Fibroblast of skin of back (primary cell): ENCODE measurements at places on chromosomes 12 and 14.

GRCh38 chr12:95574799-95575452 lies 23.6 kb upstream of the USP44 start:
- peak; percentile 60 for DNase-seq

GRCh38 chr12:46387670-46388069 lies 15.1 kb upstream of the SLC38A2 start:
- DNase-seq: no peak

GRCh38 chr12:121297435-121297991 lies 1.0 kb upstream of the CAMKK2 start:
- DNase-seq: peak; percentile 32

DNA sequence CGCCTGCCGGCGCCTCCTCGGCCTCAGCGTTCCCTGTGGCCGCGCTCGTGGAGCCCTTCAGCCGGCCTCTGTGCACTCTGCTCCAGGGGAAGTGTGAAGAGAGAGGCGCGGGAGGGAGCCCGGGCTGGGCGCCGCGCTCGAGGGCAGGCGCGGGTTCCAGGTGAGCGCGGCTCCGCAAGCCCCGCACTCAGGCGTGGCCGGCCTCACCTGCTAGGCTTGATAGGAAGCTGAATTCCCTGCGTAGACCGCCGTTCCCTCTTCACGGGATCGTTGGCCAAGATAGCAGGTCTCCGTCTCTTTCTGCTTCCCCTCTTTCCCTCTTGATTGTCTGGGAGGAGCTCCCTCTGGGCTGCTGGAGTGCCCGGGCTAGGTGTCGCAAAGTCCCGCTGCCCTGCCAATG lies 89.7 kb downstream of the ASCL4 start:
- DNase-seq: no peak

DNA sequence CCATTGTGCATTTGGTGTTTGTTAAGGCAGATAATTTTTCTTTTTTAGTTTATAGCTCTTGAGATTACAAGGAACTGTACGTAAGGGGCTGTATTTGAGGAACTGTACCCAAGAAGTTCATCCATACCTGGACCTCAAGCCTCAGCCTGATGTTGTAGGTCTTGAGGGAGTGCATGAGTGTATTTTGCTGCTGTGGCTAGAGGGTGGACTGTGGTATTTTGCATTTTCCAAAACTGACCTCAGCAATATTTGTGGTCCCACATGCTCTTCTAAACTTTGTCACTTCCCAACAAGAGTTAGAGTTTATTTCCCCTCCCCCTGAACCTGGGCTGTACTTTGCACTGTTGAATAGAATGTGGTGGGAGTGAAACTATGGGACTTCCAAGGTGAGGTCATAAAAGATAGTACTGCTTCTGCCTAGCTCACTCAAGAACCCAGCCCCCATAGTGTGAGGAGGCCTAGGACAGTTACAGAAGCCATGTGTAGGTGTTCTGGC lies 42.2 kb upstream of the FBXO33 start:
- DNase-seq: no peak

DNA sequence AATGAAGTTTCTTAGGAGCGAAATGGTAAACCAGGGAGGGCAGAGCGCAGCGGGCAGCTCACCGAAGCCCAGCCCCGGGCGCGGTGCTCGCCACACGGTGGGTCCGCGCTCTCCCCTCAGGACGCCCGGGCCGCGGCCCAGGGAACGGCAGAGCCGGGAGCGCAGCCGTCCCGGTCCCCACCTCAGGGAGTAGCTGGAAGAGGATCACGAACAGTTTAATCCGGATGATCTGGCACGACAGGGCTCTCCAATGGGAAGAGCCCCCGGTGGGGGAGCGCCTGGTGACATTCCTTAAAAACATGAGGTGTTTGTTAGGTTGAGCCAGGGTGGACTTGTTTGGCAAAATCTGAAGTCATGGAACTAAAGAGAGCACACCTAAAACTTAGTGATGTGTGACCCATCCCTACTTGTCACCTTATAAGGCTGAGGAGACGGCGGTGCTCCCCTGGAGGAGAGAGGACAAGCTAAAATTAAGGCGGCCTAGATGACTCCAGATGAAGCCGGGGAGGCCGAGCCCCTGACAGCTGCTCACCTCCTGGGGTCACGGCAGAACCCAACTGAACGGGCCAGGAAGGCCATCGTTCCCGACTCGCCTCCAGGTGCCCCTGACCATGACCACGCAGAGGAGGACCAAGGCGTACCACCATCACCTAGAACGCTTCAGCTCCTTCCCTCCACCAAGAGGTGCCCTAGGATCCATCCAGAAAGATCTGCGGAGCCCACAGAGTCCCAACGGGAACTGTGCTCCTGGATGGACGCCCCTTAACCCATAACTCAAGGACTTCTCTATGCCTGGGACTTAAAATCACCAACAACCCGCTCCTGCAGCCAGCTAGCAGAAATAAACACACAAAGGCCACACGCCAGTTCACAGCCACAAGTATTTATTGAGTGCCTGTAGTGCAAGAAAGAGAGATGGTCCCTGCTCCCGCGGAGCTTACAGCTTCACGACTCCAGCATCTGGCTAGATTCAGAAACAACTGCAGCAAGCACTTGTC lies 866 bp upstream of the PITPNM2 start:
- peak; percentile 24 for DNase-seq

- peak; percentile 57 for DNase-seq
Measured at GRCh38 chr14:73786636-73787485, 64.8 kb upstream of the PTGR2 start.

GRCh38 chr14:102164241-102164641 lies 24.5 kb downstream of the WDR20 start:
- DNase-seq: peak; percentile 13

GRCh38 chr14:79598339-79598738 lies 613.0 kb downstream of the DIO2 start:
- peak; percentile 50 for DNase-seq

DNA sequence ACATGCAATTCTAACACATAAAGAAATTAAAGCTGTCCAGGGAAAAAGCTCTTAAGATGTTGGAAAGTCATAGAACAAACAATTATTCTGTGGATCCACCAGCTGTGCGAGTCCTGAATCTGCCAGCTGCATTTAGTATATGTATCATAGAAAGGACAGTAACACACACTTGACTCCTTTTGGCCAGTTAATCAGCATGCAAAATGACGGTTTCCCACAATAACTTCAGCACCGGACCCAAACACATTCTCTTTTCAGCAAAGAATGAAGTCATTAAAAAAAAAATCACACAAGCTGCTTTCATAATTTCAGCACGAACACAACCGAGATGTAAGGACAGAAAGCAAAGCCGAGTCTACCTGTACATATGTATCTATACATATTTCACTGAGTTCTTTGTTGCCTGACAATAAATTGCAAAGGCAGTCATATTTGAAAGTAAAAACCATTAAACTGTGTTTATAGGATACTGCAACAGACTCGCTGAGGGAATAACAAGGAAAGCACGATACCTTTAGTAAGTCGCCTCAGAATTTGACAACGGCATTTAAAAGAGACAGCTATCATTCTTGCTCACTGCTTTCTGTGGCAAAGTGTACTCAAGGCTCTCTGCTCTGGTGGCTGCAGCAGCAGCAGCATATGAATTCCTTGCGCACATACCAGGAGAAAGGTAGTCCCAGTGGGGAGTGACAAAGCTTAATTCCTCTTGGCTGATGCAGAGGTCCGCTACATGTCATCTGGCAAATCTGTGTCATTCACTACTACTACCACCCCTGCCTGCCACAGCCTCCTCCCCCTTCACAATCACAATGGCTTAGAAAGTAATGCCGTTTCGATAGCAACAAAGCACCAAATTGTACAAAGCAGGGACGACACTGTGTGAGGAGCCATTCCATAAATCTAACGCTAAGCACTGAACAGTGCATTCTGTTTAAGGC lies at the start of gene GRIP1:
Gene GRIP1 (minus strand): TSS at position 739 of the 938 bp plus-strand sequence. CDS start 172 bp downstream, at position 567.
- DNase-seq: no peak

- no peak for DNase-seq
Measured at GRCh38 chr14:70780396-70781075, 28.8 kb downstream of the MAP3K9 start.

- DNase-seq: no peak
Measured at GRCh38 chr14:71583705-71584104, 348.5 kb upstream of the RGS6 start.

DNA sequence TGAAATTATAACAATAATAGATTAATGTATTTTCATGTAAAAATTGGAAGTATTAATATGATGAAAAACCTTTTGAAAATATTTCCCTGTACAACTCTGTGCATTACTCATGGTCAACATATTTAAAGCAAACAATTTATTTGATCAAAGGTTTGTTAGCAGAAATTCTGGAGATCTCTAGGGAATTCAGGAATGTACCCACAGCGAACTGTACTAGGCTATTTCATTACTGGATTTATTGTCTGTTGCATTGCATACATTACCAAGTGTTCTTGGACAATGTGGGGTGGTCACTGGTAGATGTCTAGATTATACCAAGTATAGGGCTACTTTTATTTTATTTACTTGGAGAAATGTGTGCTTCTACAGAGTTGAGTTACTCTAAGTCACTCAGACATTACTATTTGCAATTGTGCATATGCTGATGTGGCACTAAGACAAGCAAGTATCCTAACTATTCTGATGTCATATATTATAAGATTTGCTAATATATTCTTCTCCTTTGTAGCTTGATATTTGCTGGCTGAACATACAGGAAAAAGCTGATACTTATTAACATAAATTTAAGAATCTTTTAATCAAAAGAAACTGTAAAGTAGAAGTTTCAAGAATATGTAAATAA lies 323.3 kb downstream of the CCER1 start:
- DNase-seq: peak; percentile 69

DNA sequence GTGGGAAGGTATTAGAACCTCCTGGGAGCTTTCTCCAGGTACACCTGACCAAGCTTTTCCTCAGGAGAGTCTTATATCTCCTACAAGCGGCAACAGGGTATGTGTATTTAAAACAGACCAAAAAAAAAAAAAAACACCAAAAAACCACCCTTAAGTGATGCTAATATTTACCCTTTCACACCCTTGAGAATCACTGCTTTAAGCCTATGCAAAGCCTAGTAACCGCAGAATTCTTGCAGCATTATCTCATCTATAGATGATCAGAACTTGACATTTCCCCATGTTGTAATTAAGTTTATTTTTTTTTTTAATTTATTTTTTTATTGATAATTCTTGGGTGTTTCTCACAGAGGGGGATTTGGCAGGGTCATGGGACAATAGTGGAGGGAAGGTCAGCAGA lies 19.3 kb downstream of the ZNF641 start:
- no peak for DNase-seq

DNA sequence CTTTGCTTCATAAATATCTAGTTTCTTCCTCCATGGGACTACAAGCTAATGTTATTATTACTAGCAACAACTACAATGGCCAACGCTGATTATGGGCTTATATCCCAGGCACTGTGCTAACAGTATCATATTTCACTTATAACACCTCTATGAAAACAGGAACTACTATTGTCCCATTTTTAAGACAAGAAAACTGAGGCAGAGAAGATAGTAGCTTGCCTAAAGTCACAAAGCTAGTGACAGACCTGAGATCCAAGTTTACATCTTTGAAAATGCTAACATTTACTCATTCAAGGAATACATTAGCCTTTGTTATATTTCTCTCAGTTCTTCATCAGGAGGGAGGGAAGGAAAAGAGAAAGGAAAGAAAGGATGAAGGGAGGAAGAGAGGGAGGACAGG lies 32.8 kb downstream of the GIT2 start:
- no peak for DNase-seq

GRCh38 chr14:100109594-100109955 lies 44.4 kb downstream of the EVL start:
- DNase-seq: no peak

- DNase-seq: no peak
Measured at GRCh38 chr14:33017016-33017415, 78.3 kb downstream of the NPAS3 start.

DNA sequence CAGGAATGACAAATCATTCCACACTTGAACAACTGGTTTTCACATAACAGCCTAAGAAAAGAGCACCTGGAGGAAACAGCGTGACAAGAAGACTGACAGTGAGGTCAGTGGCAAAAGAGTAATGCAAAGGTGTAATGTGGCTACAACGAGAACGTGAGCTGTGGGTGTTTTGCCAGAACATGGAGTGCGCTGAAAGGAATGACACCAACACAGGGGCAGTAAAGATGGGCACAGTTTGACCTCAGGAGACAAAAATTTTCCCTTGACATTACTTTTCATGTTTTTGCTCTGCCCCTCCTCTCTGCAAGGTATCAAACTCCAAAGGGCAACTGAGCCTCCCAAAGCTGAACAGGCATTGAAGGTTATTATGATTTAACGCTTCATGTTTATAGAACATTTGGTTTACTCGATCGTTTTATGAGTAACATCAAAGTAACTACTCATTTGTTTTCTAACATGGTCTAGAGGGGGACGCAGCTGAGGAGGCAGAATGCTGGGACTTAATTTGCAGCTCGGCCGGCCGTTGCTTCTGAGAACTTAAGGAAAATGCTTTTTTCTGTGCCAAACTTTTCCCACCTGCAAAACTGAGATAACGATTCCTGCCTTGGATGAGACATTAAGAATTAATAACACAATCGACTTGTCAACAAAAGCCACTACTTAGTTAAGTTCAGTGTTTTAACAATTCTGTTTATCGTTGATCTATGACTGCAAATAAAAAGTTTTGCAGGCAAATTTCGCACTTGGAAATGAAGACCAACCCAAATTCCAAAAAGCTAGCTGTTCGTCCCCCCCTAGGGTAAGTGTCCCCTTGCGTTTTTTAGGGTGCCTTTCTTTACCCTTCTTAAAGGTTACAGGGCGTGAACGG lies 954 bp downstream of the HAUS4 start:
- no peak for DNase-seq

DNA sequence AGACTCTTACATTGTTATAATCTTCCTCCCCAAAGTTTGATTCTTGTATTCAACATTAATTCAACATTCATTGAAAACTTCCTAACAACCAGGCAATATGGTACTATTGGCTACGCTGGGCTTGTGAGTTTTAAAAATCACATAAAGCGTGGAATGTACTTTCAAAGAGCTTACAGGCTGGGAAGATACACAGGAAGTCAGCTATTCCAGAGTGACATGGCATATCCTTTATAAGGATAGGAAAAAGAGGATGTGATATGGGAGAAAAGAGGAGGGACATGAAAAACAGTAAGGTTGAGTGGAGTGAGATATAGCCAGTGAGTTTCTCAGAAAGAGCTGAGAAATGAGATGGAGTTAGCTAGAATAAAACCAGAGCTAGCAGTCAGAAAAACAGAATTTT lies 103.6 kb upstream of the ATF7IP start:
- peak; percentile 19 for DNase-seq

GRCh38 chr12:115450710-115451109 lies 766.7 kb upstream of the TBX3 start:
- no peak for DNase-seq

GRCh38 chr12:64627771-64628170 lies 17.5 kb downstream of the RASSF3 start:
- DNase-seq: peak; percentile 89

GRCh38 chr14:99624971-99625370 lies 20.0 kb upstream of the HHIPL1 start:
- no peak for DNase-seq

- no peak for DNase-seq
Measured at GRCh38 chr14:94391281-94391975, 3.0 kb upstream of the SERPINA1 start.

- DNase-seq: no peak
Measured at GRCh38 chr12:1622406-1622805, 6.6 kb upstream of the WNT5B start.

- no peak for DNase-seq
Measured at GRCh38 chr14:43360239-43360638, 1146.8 kb downstream of the FSCB start.
